Suppressor macrophage treated with lipopolysaccharide for 1 hour (primary cell): ENCODE measurements at places on chromosomes 11 and 22.

DNA sequence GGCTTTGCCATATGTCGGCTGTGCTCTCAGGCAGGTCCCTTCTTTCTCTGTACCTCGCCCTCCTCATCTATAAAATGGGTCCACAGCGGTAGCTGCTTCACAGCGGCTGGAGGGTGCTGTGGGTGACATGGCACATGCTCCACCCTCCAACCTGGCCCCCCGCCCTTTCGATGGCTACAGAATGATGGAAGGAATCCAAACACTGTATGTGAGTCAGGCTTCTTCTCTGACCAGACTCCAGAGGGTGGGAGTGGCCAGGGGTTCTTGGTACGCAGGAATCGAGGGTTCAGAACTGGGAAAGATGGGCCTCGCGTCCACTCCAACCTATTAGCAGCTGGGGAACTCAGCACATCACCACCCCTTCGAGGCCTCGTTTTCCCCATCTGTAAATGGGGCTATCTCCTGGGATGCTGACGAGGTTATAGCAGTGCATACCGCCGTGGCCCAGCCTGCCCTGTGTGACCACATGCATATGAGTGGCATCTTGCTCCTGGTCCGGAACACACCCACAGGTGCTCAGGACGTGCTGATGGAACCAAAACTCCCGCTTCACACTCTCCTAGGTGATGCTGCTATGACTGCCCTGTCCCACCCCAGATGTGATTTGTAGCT is 26.4 kb downstream of the MN1 start:
- no peak for DNase-seq

GRCh38 chr11:12281571-12282478 is 95.5 kb upstream of the PARVA start:
- peak; percentile 86 for DNase-seq

DNA sequence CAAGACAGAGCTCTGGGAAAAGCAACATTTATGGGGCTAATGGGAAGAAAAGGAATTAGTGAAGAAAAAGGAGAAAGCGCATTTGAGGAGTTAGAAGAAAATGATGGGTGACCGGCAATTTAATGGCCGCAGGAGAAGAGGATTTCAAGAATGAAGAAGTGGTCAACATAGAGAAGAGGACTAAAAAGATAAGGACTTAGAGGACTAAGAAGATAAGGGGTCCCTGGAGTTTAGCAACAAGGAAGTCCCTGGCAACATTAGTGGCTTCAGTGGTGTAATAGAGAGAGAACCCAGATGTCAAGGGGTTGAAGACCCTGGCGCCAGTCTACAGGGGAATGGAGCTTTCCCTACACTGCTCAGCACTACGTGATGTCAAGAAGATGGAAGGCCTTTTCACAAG is 32.3 kb downstream of the WEE1 start:
- no peak for DNase-seq

DNA sequence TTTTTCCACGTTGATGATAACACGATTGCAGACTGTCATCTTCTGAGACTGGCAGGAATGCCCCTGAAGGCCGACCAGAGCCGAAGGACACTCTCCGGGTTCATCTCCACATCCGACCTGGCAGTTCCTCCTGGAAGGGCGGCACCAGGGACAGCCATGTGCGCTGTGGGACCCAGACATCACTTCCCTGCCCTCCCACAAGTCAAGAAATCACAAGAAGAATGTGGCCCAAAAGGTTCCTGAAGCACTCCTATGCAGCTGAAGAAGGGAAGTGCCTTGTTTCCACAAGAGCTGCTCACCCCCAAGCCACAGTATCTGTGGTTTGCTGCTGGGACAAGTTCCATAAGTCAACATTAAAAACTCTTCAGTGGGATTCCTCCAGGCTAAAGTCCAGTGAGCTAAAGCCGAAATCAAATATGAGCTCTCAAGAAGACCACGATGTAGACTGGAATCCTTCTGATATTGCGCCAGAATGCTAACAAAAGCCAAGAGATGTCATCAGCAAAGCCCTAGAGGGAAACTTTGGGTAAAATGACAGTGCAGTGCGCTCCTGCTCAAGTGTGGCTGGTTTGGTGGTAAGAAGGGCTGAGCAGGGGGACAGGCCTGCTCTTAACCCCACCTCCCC is 21.2 kb downstream of the PACSIN2 start:
- peak; percentile 42 for DNase-seq

GRCh38 chr22:50325444-50326224 is 1.2 kb downstream of the DENND6B start:
- no peak for DNase-seq

GRCh38 chr11:134343646-134344045 is 11.9 kb downstream of the GLB1L2 start:
- DNase-seq: no peak

GRCh38 chr22:19984201-19984753 is 32.3 kb downstream of the ARVCF start:
- no peak for DNase-seq

DNA sequence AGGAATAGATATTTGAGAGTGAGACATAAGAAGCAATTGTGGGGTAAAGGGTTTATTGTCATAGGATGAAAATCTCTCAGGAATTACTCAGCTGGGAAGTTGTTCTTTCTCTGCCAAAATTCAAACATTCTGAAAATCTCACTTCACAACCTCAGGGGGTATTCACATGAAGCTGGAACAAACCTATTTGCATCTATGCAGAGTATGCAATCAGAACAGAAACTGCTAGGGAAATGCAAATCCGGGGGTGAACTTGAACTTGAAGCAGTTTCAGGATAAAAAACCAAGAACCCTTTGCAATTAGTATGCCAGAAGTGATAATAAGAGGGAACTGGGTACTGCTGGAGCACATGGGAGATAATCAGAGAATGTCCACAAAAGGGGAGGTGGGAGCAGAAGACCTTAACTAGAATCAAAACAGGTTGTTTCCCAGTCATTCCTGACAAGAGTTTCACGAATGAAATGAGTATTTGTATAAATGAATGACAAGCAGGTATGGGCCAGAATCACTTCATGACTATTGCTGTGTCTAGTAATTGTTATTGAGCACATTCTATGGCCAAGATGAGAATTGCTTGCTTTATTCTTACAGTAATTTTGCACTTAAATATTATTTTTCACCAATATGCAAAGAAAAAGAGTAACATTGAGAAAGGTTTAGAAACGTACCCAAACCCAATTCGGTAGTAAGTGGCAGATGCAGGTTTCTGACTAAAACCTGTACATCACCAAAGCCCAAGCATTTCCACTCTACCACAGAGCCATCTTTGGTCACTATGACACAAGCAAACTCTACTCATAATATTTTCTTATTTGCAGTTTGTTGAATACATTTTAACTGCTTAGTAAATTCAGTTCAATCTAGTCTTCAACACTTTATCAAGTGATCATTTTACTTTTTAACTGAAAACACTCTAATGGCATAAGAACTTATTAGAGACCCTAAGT is 61.8 kb upstream of the UBASH3B start:
- DNase-seq: no peak

GRCh38 chr11:76801225-76801624 is 18.1 kb downstream of the TSKU start:
- DNase-seq: no peak

GRCh38 chr11:97754976-97755375 is 1265.8 kb upstream of the CNTN5 start:
- no peak for DNase-seq

GRCh38 chr11:101914341-101914737 is 471 bp upstream of the CEP126 start:
- no peak for DNase-seq

GRCh38 chr11:111189466-111189865 is 56.1 kb upstream of the POU2AF2 start:
- DNase-seq: no peak

DNA sequence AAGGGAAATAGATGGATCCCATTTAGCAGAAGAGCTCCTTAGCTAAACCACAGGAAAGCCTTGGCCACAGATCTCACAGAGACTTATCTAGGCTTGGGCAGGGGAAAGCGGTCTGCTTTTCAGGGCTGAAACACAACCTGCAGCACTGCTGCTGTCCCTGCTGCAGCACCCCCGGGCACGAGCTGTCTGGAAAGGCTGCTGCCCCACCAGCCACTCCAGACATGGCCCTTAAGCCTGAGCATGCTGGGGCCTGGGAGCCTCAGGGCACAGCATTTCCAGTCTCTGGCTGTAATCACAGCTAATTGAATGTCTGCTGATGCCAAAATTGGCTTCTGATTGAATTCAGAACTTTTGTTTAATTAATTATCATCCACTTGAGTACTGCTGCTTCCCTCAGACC is 115.0 kb downstream of the TMPRSS5 start:
- DNase-seq: no peak

- no peak for DNase-seq
These were observed 81.3 kb downstream of the CTNND1 start for GRCh38 chr11:57842873-57843272.

DNA sequence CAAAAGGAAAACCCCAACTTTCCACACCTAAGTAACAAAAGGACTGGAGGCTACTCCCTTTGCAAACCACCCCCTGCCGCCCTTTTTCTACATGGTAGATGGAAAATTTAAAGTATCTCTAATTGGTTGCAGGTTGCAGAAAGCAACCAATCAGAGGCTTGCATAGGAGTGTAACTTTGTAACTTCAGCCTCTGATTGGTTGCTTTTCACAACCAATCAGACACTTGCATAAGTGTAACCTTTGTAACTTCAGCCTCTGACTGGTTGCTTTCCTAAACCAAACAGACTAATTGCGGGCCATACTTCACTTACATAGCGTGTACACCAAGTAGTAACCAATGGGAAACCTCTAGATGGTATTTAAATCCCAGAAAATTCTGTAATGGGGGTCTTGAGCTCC is 16.8 kb upstream of the ACER3 start:
- DNase-seq: no peak

- DNase-seq: no peak
These were observed 29.9 kb downstream of the TRPC6 start for GRCh38 chr11:101553891-101554292.

- no peak for DNase-seq
These were observed 142.4 kb downstream of the DDX10 start for GRCh38 chr11:108807262-108807661.

DNA sequence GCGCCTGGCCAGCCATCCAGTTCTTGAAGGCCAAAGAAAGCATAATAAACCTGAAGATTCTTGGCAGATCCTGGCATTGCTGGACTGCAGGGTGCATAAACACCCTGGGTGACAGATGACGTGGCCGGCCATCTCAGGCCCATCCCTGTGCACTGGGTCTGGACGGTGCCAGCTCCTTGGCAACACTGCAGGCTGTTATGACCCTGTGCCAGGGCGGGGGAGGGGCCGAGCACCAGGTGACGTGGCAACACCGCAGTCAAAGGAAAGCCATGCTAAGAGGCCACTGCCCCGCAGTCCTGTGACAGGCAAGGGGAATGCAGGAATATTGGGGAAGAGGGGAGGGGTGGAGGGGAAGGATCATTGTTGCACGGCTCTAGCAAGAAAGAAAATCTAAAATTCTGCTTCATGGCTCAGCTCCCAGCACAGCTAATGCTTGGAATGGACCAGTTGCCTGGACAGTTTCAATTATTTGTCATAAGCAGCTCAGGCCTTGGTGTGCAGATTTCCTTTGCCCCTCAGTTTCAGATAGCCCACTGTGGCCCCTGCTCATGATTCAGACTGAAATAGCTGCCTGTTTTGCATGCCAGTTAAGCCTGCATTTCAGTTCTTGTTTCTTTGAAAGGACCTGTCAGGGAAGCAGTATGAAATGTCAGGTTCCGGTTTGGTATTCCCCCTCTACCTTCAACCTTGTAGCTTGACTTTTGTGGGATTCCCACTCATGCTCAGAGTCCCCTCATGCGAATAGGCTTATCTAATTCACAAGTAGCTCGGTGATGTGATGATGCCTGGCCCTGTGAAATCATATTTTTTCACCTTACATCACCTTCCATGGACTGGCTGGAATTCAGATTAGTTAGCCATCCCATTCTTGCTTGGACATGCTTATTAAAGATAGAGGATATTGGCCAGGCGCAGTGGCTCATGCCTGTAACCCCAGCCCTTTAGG is 29.7 kb upstream of the DDX6 start:
- peak; percentile 48 for DNase-seq

DNA sequence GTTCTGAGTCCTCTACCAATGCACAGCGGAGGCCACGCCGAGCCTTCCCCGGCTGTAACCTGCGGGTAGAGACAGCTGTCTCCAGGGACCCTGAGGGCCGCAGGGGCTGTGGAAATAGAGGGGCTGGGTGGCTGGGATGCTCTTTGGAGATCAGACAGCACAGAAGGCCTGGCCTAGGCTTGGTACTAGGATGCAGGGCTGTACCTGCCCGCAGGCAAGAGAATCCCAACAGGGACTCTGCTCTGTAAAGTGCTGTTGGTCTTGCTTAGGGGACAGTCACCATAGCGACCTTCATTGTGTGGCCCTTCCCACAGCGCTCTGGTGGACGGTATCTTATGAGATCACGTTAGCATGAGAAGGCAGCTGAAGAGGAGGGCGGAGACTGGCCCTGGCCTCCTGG is 11.3 kb upstream of the KCNJ5 start:
- no peak for DNase-seq

- DNase-seq: peak; percentile 52
These were observed 584.0 kb downstream of the KCNA4 start for GRCh38 chr11:29432719-29433325.

GRCh38 chr11:30914143-30914762 is 328.1 kb upstream of the MPPED2 start:
- peak; percentile 64 for DNase-seq

- no peak for DNase-seq
These were observed 64.8 kb downstream of the TENM4 start for GRCh38 chr11:79375818-79376550.

GRCh38 chr11:26478710-26479109 is 93.4 kb downstream of the MUC15 start:
- no peak for DNase-seq

DNA sequence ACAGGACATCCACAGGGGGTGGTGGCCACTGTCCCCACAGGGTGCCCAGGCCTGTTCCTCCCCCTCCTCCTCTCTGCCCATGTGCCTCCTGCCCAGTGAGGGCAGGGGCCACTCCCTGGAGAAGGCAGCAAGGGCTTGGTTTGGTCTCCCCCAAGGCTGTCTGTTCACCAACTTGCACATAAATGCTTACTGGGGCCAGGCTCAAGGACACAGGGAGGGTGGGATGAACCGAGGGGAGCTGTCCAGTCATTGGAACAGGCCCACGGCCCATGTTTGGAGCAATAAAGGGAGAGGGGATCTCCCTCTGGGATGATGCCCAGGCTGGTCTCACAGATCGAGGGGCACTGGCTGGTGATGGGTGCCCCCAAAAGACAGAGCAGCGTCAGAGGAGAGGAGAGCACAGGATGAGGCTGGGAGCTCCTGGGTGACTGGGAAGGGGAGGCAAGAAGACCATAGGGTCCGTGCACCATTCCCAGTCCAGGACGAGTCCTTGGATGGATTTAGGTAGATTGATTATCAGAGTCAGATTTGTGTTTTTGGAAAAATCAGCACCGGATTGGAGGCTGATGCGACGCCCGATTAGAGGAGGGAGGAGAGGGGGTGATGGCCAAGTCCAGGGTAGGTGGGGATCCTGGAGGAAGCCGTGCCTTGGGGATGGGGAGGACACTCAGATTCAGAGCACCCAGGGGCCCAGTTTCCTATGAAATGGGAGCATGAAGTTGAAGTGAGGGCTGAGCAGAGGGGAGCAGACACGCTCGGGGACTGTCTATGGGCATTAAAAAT is 1.1 kb downstream of the IGLL5 start:
- DNase-seq: no peak
